ENCODE measurements at places on chromosomes 16 and 17.

- peak; percentile 24 for DNase-seq
These were observed at the start of gene TK2 for GRCh38 chr16:66549284-66550131. Gene TK2 (minus strand): TSS chr16:66550122. CDS start chr16:66550061, 61 bp downstream.

- no peak for DNase-seq
These were observed 39.5 kb downstream of the CYB5B start for GRCh38 chr16:69463876-69464275.

- no peak for DNase-seq
These were observed 356.3 kb upstream of the TNRC6C start for GRCh38 chr17:77602062-77602746.

DNA sequence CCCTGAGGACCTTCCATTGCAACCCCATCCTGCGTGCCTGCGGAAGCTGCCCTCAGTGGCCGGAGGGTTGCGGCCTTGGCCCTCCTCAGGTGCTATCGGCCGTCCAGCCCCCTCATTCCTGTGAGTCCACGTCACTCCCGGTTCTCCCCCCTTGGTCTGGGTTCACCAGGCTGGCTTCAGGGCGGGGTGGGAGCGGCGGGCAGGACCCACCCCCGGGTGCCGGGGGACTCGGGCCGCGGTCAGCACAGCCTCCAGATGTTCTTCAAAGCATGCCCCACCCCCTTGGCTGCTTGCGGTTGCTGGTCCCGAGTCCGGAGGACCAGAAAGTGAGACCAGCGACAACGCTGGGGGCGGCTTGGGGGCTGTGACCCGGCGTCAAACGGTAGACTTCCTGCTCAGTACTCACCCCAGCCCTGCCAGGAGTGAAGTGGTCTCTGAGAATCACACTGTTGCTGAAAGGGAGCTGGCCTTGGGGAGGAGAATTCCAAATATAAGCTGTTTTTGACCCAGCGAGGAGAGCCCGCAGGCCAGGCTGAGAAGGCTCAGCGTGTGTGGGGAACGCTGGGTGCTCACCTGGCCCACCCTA is 4.5 kb downstream of the ZNF469 start:
- DNase-seq: no peak

DNA sequence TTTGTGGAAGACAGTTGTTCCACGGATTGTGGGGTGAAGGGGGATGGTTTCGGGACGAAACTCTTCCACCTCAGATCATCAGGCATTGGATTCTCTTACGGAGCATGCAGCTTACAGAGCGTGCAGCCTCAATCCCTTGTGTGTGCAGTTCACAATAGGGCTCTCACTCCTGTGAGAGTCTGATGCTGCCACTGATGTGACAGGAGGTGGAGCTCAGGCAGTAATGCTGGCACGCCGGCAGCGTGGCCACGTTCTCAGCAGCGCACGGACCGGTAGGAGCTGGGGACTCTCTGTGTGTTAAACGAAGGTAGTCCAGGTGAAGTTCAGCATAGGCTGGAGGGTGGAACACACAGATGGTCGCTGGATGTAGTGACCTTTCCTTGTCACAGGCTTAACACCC is 37.8 kb downstream of the SEC14L1 start:
- DNase-seq: no peak

DNA sequence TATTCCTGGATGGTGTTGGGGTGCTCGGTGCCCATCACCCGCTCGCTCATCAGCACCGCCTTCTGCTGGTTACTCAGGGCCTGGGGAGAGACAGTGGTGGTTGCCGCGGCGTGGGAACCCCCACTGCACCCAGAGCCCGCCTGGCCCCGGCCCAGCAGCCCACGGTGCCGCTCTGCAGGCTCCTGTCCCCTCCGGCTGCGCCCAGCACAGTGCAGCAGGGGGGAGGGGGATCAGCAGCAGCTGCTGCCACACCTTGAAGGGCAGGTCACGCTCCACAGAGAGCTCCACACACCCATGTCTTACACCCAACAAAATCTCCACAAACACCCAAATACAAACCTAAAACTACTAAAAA is 18.8 kb downstream of the CLUH start:
- DNase-seq: no peak

DNA sequence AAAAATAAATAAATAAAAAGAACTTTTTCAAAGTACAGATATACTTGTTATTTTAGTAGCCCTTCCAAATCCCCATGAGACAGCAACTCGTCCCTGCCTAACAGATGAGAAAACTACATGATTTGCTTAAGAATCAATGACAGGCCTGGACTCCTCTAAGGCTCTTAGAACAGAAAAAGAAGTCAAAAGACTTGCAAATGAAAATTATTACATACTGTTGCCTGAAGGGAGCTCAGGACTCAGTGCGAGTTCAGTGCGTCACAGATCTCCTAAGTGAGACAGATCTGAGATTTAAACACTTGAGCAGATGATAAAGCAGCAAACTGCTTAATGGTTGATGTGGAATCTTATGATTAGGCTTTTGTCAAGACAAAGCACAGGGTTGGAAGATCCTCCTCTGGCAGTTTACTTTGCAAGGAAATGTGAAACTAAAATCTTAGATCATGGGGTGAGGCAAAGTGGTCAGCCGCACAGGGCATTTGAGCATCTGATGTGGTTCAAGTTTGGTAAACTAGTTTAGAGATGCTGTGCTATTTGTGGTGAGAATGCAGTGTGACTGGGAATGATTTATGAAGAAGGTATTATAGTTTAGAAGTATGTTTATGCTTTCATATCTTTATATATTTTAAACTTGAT is 138.1 kb downstream of the TRIM37 start:
- no peak for DNase-seq

- DNase-seq: no peak
These were observed 203.7 kb downstream of the PHKB start for GRCh38 chr16:47664653-47665325.

DNA sequence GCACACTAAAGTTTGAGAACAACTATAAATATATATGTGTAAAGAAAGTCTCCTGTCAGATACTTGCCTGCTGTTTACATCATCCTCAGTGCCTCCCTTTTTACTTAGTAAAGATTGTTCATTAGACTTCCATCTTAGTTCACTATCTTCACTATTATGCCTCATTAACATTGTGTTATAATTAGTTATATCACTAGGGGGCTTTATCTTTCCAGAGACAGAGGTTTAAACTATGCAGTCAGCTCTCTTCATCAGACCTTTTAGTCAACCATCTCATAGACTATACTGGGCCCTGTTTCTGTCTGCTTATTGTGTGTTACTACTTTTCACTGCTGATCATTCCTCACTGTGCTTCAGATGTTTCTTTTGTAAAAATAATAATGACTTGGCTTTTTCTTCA is 630.8 kb upstream of the KIF2B start:
- no peak for DNase-seq

DNA sequence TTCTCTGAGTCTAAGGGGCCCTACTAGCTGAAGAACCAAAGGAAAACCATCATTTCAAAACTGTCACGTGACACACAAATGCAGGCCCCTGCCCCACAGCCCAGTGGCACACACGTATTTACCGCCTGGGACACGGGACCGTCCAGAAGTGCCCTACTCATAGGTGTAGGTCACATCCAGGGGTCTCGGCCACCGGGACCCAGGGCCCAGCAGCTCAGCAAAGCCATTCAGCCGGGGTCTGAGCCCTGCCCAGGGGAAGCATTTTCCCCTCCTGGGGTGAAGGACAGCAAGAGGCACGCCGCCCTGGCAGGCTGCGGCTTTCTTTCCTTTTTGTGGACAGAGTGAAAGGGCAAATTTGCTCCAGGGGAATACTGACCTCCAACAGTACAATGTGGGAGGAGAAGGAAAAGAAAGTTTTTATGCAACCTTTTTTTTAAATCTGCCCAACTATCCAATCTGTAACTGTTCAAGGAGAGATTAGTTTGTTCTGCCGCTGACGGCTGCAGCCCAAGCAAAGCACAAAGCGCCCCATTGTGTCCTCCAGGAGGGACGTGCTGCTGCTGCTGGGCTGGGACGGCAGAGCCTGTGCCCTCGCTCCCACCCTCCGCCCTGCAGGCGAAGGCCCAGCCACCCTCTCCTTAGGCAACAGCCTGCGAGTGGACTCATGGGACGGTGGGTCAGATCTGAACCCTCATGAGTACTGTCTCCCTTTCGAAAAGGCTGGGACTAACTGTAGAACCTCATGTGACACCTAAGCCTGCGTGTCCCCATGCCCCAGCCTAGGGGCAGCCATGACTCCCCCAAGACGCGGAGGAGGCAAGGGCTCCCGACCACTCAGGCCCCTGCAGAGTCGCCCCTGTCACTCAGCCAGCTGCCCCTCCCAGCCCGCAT is 21.3 kb downstream of the SLC7A5 start:
- DNase-seq: no peak

- no peak for DNase-seq
These were observed 80.5 kb downstream of the TBC1D16 start for GRCh38 chr17:79955167-79955549.

GRCh38 chr17:17141860-17142552 is 64.1 kb downstream of the PLD6 start:
- DNase-seq: peak; percentile 25

DNA sequence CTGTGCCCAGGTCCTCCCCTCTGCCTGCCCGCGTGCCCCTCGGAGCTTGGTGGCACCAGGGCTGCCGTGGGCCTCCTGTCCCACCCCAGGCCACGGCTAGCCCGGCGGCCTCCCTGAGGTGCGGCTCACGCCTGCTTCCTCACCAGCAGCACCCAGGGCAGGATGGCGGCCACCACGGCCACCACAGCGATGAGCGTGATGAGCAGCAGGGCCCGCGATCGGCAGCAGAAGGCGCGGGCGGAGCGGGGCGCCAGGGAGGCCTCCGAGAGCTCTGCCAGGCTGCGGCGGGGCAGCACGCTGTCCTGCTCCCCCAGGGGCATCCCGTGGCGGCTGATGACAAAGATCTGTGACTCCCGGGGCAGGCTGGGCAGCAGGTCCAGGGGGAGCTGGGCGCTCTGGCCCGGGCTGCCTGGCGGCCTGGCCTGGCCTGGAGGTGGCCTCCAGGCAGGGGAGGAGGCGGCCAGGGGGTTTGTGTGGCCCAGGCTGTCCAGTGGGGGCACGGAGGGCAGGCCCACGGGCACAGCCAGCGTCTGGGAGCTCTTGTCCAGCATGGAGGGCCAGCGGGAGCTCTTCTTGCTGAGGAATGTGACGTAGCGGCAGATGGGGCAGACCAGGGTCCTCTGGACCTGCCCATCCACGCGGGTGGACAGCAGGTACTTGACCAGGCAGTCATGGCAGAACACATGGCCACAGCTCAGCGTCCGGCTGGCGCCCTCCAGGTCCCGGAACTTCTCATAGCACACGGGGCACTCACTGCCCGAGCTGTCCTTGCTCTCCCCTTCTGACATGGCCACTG is 4.8 kb downstream of the RNF222 start:
- no peak for DNase-seq

DNA sequence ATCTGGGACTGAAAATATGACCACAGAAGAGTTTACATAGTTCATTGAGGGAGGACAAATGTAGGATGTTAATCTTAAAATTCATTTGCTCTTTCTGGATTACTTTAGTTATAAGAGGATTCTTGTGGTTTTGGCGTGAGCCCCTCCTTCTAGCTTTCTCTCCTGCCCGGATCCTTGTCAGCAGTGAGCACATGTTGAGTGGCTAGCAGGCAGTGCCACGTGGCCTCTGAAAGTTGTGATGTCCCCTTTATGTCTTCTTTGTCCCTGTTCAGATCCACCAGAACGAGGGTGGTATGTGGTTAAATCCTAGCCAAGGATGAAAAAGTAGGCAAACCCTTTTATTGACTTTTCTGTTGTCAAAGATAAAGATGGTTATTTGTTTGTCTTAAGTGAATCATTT is 83.8 kb downstream of the GNAO1 start:
- DNase-seq: no peak
